ENCODE measurements at places on chromosomes 3 and 15.
A peak's percentile ranks its signal among the peaks of the same experiment; 100 is the strongest.

- no peak for DNase-seq
Measured at GRCh38 chr3:73473181-73473897, 151.4 kb downstream of the PDZRN3 start.

DNA sequence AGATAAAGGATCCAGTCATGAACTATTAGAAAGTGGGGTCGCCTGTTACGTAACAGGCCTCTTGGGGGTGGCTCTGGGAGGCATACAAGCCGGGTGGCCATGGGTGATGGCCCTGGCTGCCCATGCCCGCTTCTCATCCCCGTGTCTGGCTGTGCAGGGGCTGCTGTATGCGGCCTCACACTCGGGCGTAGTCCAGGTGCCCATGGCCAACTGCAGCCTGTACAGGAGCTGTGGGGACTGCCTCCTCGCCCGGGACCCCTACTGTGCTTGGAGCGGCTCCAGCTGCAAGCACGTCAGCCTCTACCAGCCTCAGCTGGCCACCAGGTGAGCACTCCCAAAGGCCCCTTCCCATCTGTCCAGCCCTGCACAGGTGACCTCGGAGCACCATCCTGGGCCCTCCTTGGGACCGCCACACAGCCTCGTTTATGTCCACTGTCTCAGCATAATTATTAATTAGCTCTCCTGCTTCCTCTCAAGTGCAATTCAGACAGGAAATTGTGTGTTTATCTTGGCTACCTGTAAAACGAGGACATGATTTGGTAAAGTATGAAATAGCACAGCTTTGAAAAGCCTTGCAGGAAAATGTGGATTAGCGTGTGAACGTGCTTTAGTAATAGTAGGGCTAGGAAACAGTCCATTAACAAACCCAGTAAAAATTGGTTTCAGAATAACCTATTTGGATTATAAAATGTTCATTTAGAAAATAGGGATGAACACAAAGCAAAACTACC is 8.1 kb downstream of the CIB1 start:
- DNase-seq, result no peak

DNA sequence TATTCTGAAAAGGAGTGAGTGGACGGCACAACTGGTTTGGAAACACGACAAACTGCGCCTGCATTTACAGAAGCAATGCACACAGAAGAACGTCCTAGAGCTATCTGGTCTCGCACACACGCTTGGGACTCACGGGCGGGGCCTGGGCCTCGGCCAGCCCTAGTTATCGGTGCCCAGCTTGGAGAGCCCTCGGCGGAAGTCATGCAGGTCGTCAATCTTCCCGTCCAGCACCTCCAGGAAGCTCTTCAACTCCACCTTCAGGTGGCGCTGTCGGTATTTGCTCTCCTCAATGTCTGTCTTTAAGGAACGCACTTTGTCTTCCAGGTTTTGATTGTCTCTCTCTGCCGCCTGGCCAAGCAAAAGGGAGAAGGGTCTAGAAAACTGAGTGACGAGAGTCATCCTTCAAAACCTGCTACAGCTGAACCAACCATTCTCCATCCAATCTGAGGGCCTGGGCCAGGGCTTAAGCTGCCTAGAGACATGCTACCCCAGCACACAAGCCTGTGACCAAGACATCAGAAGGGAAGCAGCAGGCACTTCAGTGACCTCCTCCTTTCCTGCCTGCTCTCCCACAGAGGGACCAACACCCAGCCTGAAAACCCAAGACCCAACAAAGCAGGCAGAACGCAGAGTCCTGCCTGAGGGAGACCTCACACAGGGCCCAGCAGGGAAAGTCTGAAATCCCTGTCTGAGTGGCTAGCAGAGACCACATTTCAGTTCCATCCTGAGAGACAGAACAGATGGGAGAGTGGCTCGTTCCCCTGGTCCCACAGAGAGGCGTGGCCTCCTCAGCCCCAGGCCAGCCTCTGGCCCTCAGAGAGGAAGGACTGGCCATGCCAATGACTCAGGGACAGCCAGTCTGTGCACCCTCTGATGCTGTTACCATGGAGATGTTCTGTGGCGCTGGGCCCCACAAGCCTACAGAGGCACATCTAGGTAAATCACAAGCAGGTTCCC is 40.4 kb downstream of the WHAMM start:
- DNase-seq, result peak; percentile 91

GRCh38 chr3:121992601-121993560 is 29.2 kb downstream of the ILDR1 start:
- DNase-seq, result no peak

DNA sequence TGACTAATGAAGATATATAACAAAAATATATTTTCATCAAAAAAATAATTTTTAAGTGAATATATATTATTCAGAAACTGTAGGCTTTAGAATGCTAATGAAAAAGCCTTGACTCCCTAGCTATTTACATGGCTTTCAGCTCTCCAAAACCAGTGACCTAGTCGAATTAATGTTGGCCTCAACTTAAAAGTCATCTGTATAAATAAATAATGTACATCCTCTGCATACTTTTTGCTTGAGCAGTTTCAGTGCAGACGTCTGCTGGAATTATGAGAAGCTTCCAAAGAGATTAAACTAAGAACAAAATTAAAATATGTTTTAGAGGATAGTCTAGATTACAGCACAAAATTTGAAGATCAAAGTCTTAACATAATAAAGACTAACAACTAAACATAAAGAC is 520.4 kb upstream of the ALCAM start:
- DNase-seq, result no peak

GRCh38 chr15:80800067-80800466 is 20.9 kb downstream of the CEMIP start:
- DNase-seq, result no peak

- peak; percentile 30 for DNase-seq
Measured at GRCh38 chr15:76206325-76206976, 104.8 kb downstream of the ETFA start.

DNA sequence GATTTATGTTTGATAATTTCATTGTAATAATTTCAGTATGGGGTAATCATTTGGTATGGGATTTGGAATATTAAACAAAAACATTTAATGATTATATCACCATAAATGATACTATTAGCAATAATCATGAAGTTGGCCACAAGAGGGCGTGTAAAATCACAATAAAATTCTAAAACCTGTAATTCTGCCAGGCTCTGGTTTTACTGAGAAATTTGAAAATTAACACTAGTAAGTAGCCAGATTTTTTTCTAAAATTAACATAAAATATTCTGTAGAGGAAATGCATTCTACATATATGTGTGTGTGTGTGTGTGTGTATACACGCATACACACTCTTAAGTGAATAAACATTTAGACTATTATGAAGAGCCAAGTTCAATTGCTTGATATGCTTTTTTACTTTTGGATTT is 40.5 kb downstream of the FEZF2 start:
- no peak for DNase-seq

- no peak for DNase-seq
Measured at GRCh38 chr3:16476636-16477035, 36.9 kb downstream of the RFTN1 start.

- peak; percentile 0 for DNase-seq
Measured at GRCh38 chr3:22117751-22118346, 366.8 kb upstream of the ZNF385D start.

DNA sequence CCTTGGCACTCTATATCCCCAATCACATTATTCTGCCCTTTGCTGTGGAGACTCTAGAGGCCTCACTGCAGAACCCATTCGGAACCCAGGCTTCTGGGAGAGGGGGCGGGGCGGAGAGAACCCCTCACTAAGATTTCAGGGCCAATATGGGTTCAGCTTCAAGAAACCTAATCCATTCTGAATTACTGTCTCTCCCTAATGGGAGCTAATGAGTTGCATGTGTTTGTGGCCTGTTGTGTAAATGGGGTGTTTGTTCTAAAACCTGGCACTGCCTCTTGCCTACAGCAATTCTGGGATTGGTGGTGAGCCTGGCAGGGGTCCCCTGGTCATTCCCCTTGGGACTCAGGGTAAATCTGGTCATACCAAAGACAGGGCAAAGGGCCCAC is 605 bp upstream of the RASL12 start:
- no peak for DNase-seq

DNA sequence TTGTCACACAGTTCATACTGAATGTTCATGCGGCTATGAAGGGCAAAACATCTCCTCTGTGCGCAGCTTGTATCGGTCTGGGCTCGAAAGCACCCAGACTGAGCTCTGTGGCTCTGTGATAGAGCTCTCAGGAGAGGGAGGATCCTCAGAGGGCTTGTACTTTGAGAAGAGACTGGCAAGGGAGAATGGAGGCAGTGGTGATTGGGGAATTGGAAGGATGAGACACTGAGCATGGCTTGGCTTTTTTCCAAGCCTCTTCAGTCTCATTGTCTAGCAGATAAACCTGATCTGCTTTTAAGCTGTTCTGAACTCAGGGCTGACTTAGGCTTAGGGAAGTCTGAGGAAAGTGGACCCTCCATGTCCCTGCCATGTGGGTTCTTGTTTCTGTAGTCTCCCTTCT is 43.0 kb downstream of the RAD54L2 start:
- no peak for DNase-seq

DNA sequence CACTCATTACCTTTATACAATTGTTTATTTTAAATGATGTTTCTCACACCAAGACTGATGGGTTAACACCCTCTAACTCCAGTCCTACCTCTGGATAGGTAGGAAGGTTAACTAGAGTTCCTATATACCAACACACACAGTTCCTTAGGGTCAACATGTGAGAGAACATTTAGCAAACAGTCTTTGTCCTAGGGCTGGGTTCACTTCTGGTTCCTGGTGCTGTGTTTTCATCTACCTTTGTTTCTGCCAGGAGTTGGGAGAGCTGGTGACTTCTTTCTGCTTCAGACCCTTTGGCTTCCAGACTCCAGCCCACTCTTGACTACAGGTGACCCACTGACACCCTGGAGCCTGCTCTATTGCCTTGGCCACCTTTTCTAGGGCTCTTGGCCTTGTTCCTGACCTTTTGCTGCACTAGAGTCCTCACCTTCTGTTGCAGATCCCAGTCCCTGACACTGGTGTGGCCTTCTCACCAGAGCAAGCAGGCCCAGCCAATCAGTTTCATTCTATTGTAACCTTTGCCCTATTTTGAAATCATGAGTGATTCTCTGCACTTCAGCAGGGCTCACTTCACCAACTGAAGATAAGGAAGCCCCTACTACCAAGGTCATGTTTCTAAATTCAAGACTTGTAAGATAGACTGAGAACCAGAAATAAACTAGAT is 50.0 kb upstream of the SECISBP2L start:
- DNase-seq, result no peak

- DNase-seq, result no peak
Measured at GRCh38 chr3:13480340-13481318, 523 bp downstream of the HDAC11 start.

GRCh38 chr3:114525278-114525677 is 231.4 kb downstream of the TIGIT start:
- DNase-seq, result no peak

DNA sequence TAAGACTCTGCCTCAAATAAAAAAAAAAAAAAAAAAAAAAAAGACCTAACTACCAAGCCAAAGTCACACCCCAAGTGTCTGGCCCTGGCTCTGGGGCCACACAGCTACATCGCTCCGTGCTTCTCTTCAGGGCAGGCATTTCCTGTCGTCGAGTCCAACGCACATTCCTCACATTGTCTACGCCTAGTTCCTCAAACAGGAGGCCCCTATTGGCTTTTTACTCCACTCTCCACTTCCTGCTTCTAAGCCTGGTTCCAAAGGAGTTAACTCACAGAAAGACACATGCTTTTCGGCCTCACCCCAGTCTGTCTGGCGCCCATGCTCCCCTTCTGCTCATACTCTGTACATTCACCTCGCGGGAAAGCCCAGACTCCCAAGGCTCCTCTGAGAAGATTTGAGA is 28.8 kb downstream of the KNG1 start:
- DNase-seq, result peak; percentile 33

DNA sequence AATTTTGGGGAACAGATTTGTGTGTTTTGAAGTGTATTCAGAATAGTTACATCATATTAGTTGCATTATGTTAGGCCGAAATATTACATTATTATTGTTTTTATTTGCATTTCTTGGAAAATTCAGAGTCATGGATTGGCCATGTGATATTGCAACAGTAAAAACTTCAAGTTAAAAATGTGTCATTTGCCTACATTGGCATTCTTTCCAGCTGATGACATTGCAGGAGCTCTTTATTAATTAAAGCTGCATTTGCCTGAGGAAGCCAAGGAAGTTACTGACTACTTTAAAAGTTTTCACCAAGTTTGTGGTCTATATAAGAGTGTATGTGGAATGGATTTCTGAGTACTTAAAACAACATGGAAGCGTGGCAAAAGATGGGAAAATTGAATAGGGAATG is 726.4 kb upstream of the SGO1 start:
- DNase-seq, result no peak

DNA sequence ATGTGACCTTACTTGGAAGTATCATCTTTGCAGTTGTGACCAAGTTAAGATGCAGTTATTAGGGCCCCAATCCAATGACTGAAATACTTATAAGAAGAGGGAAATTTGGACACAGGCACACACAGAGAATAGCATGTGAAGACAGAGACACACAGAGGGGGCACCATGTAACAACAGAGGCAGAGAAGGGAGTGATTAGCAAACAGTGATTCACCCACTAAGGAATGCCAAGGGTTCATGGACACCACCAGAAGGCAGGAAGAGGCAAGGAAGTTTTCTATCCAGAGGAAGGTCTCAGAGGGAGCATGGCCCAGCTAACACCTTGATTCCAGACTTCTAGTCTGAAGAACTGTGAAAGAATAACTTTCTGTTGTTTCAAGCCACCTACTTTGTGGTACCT is 25.0 kb downstream of the SIDT1 start:
- DNase-seq, result no peak

- no peak for DNase-seq
Measured at GRCh38 chr3:174251681-174252080, 607.5 kb upstream of the NAALADL2 start.
